LHCN-M2 (cell line): ENCODE measurements at places on chromosomes 12 and 14. TPM values are rescaled to one million over a fixed set of nuclear protein-coding genes. Genes with fewer than 3 reads are reported as not detected.

- DNase-seq: no peak
Observed at GRCh38 chr12:1197264-1198018, 206.4 kb downstream of the ERC1 start.

DNA sequence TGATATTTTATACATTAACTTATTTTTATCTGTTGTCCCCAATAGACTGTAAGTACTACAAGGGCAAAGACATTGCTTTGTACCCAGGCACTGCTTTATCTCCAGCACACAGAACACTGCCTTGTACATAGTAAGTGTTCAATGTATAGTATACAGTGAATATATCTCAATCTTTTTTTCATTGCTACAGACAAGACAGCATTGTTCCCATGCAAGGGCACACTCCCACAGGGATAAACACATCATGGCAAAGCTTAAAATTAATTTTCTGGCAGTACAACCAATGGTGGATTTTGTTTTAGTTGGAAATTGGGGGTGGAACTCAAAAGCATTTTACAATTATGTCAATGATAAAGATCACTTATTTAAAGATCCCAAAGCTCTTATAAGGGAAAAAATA, 112.3 kb upstream of the EEA1 start:
- no peak for DNase-seq

DNA sequence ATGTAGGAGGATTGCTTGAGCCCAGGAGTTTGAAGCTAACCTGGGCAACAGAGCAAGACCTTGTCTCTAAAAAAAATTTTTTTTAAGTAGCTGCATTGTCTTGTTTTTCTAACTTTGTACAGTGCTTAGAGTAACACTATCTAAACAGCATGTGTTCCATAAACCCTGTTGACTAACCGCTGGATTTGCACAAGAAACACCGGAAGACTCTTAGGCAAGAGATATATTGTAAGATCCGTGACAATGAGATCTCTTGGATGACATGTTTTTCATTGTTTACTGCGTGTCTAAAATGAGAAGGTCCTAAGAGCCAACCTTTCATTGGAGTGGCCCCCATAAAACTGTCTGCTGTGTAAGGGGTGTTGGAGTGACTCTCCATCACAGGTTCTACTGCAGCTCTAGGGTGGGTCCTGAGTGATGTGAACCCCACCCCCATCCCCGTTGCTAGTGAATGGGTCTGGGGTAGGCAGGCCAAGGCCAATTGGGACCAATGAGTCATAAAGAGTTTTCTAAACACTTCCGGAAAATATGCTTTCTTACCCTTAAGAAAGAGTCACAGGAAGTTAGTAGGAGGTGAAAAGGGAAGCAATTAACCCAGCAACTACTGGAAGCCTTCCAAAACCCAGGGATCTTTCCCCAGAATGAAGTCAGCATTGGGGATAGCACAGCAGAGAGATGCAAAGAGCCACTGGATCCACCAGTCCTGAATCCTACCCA, 24.3 kb upstream of the PCNX1 start:
- DNase-seq: peak; percentile 68

DNA sequence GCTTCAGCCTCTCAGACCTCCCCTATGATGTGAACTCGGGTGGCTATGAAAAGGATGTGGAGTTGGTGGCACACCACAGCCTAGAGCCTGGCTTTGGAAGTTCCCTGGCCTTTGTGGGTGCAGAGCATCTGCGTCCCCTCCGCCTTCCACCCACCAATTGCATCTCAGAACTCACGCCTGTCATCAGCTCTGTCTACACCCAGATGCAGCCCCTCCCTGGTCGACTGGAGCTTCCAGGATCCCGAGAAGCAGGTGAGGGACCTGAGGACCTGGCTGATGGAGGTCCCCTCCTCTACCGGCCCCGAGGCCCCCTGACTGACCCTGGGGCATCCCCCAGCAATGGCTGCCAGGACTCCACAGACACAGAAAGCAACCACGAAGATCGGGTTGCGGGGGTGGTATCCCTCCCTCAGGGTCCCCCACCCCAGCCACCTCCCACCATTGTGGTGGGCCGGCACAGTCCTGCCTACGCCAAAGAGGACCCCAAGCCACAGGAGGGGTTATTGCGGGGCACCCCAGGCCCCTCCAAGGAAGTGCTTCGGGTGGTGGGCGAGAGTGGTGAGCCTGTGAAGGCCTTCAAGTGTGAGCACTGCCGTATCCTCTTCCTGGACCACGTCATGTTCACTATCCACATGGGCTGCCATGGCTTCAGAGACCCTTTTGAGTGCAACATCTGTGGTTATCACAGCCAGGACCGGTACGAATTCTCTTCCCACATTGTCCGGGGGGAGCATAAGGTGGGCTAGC, 7.0 kb upstream of the RPS26 start:
- DNase-seq: no peak

DNA sequence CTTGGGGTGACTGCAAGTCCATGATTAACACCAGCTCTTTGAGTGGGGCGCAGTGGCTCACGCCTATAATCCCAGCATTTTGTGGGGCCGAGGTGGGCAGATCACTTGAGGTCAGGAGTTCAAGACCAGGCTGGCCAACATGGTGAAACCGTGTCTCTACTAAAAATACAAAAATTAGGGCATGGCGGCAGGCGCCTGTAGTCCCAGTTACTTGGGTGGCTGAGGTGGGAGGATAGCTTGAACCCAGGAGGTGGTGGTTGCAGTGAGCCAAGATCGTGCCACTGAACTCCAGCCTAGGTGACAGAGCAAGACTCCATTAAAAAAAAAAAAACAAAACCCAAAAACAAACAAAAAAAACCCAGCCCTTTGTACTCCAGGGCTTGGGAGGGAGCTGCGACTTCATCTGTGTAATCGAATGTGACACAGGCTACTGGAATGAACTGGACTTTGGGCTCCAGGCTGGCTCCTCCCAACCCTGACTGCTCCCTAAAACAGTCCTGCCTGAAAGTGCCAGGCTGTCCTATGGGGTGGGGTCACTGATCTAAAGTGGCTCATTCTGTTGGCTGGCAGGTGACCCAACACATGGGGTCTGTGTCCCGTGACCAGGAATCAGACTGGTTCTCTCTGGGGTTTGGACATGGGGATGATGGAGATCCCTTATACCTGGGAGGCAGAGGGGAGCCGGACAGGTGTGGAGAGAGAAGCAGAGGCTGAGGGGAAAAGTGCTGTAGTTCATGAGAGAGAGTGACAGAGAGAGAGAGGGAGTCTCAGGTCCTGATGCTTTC, 9.3 kb upstream of the C12orf43 start:
- no peak for DNase-seq

DNA sequence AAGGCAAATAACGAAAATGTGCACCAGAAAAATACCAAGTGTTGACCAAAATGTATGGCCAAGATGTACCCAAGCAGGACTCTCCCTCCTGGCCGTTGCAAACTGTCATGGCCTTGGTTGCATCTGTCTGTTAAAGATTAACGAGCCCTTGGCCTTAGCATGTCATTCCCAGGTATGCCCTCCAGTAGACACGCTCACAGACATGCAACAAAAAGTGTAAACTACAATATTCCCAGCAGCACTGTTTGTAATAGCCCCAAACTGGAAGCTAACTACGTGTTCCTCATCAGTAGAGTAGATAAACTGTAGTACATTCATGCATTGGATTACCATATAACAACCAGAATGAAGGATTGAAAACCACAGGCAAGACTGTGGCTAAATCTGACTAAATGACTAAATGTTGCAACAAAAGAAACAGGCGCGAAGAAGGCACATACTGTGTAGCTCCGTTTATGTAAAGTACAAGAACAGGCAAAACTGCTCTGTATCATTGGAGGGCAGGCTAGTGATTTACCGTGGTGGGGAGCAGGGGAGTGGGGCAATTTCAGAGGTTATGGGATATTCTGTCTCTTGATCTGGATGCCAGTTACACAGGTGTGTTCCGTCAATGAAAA, 232.8 kb upstream of the DIO3 start:
- DNase-seq: no peak

DNA sequence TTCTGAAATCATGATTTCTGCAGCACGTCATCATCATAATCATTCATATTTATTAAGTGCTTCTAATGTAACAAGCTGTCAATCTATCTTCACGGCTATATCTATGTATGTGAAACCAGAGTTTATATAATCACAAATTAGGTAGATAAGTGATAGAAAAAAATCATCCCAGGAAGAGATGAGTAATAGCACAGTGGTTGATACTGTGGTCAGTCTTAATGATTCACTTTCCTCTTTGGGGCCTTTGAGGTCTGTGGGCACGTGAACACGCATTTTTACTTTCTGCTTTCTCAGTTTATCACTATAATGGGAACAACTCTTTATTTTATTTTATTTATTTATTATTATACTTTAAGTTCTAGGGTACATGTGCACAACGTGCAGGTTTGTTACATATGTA, 265.9 kb upstream of the NOVA1 start:
- DNase-seq: peak; percentile 69

GRCh38 chr12:19421503-19422282, 17.6 kb upstream of the AEBP2 start:
- DNase-seq: no peak

- DNase-seq: no peak
Observed at GRCh38 chr12:19553175-19553574, 113.9 kb downstream of the AEBP2 start.

DNA sequence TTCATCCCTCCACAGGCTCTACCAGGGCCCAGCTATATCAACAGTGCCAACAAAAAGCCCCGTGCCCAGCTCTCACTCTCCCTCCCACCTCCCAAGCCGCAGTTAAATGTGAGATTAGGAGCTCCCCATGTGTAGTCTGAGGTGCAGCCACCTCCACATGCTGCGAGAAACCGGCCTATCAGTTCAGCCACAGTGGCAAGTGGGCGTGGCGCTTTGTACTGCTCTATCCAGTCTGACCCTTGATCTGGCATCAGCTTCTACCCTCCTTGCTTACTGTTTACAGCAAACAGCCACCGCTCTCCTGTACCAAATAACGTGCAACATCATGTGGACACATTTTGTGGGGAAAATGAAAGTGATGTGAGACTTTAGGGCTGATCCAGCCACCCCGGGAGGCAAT, 1.7 kb downstream of the PLEK2 start:
- no peak for DNase-seq

GPD1 gene
- 0.17 TPM in 1 of 2 replicates, not detected in the other for total RNA-seq

KRT72 gene
- not detected in 2 replicates for total RNA-seq

POC1B gene
- 12.4 and 16.0 TPM in 2 replicates for total RNA-seq
